ENCODE measurements at places on chromosomes 5 and 9.

DNA sequence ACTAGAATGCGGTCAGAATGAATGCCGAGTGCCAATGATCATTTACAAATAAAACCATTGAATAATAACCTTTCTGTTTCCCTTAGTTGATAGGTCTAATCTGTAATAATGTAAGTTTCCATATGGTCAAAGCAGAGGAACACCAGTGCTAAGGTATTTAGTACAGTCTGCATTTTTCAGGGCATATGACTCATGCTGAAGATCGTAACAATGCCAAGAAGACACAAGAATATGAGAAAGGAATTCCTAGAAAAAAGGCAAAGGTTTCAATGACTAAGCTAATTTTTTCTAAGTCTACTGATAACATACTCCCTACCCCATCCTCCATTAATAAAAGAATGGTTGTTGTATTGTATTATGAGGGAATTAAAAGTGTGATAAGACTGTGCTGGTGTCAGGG lies 2.8 kb downstream of the OR1L8 start:
- no peak for DNase-seq

DNA sequence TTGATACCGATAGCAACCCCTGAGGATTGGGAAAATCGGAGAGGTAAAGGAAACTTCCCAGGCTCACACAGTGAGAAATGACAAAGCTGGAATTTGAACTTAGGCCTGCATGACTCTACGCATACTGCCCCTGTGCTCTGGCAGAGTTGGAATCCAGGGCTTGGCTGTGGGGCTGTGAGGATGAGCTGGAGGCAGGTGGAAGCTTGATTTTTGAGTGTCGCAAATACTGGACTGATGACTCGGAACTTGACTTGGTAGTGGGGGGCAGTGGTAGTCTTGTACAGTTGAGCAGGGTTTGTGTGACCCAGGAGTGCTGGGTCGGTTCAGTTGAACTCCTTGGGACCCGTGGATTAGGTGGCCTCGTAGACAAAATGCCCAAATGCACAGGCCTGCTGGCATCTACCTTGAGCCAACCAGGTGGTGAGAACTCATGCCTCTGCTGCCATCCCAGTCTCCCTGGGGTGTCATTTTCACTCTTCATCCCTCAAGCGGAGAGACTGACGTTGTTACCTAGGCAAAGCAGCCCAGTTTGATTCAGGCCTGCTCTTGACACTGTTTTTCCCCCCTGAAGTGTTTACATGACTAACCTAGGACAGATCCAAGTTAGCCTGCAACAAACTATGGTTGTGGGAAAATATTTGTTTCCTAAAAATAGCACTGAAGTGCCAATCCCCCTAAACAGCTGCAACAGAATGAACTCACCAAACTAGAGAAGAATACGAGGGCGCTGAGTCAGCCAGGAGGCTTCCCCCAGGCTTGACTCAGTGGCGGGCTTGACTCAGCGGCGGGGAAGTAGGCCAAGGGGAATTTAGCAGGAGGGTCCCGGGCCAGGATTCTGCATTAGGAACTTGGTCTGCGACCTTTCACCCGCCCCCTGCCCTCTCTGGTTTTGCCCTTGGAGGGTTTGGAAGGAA lies 45.7 kb upstream of the ORM1 start:
- DNase-seq = no peak

DNA sequence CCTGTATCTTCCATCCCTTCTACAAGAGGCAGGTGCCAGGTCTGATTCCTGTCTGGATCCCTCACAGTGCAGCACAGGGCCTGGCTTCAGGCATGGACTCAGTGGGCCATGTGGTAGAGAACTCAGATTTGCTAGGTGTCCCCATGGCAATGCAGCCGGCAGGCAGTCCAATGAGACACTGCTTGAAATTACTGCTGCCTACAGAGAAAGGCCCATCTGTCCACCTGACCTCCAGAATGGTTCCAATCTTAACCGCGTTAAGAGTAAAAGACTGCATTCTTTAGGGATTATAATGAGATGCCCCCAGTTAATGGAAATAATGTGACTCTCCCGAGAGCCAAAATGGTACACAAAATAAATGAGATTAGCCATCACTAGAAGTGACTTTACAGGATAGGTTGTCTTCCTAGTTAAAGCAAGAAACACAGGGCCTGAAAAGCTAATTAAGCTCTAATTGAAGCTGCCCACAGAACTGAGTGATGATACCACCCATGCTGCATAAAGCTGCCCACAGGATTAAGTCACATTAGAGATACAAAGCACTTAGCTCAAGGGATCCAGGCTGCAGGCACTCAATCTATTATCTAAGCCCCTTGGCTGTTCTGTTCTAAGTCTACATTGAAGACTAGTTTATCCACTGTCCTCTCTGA lies 11.4 kb downstream of the FAM193B start:
- DNase-seq = no peak

DNA sequence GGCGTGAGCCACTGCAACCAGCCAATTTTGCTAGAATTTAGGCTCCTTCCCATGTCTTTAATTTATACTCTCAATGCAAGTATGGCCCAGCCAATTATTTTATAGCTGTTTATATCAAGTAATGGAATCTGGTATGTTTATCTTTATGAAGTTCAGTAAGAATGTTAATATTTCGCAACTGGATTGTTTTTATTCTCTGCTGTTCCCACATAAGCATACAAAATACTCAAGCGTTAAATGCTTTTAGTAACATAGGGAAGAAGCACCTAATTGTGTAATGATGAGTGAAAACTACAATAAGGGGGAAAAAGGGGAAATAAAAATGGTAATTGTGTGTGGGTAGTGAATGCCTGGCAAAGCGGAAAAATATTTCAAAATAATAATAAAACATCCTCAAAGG lies 21.3 kb downstream of the PWWP2A start:
- DNase-seq = no peak

DNA sequence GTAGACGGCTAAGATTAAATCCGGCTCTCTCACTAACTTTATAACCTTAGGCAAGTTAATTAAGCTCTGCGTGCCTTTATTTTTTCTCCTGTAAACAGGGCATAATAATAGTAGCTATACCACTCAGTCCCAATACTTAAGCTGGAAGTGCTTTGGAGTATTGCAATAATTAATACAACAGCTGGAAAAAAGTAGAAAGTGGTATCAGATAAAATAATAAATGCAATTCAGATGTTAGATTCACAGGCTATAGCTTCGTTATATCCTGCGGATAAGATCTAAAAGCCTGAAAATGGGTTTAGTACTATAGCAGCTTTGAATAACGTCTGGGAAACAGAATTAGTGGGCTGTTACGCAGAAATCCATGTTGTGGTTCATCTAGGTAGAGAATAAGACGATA lies 51.8 kb downstream of the MEGF9 start:
- no peak for DNase-seq

DNA sequence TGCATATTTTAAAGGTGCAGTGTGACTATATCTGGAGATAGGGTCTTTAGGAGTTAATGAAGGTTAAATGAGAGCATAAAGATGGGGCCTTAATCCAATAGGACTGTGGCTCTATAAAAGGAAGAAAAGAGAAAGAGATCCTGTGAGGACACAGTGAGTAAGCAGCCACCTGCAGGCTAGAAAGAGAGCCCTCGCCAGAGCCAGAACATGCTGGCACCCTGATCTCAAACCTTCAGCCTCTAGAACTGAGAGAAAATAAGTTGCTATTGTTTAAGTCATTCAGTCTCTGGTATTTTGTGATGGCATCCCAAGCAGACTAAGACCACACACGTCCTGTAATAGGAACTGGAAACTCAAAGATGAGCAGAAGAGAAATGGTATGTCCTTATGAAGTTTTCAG lies 41.0 kb downstream of the RNF180 start:
- DNase-seq = no peak

DNA sequence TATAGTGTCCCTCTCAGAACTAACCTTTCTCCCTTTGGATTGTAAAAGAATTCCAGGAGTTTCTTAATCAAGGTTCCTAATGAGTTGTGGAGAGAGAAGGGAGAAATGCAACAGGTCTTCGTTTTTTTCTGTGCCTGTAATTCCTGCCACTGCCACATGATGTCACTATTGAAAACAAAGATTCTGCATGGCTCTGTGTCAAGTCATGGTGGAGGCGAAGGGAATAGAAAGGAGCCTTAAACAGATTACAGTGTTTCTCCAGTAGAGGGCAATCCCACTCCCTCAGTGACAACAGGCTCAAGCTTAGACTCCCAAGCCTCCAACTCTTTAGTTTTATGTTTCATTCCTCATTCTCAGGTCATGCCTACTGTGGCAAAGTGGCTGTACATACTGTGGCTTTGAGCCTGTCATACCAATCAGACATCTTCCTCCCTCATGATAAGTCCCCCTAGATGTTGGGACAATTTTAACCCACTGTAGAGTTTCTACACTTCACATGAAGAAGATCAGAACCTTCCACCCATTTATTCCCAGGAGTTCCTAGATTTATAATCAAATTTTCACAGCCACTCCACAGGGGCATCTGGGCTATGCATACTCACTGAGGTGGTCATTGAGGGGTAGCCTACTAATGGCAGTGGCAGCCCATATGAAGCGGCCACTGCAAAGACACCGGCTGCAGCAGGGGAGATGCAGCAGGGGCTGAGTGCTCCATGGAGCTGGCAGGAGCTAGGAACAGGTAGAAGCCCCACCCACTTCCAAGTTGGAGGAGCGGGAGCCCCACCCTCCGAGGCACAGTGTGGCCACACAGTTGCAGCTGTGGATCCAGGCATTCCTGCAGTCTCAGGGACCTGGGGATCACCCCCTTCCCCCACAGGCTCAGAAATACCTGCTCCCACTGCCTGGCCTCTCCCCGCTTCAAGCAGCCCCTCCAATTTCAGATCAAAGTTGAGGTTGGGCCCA lies 97.4 kb upstream of the TRIM32 start:
- DNase-seq = no peak

- DNase-seq = no peak
Observed at GRCh38 chr5:103648086-103648485, 85.5 kb upstream of the NUDT12 start.

DNA sequence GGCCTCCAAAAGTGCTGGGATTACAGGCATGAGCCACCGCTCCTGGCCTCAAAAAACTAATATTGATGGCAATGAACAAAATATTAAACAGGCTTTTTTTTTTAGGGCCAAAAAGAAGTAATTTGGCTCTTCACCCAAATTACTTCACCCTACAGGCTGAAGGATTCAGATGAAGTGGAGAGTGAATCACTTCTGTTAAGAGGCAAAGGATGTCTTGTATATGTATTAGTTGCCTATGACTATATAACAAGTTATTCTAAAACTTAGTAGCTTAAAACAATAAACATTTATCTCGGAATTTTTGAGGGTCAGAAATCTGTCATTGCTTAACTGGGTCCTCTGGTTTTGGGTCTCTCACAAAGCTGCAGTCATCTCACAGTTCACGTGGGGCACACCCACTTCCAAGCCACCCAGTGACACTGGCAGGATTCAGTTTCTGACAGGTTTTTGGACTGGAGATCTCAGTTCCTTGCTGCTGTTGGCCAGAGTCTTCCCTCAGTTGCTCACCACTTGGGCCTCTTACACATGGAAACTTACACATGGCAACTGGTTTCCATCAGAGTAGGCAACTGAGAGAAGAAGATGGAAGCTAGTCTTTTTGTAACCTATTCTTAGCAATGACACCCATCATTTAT lies 66.7 kb downstream of the IQGAP2 start:
- no peak for DNase-seq

DNA sequence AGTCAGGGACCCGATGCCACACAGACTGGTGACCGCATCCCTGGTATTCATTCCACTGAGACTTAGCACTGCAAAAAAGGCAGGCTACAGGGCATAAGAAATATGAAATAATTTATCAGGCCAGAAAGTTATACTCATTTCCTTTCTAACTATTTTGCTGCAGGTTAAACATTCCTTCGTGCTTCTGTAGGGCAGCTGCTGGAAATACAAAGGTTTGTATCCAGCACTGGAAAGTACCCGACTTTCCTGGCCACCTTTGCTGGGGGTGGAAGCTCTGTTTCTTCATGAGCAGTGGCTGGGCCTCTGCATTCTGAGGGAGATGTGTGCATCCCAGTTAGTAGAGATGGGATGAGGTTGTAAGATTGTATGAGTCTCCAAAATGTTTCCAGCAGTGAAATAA lies 478.6 kb upstream of the WWC1 start:
- DNase-seq = no peak

DNA sequence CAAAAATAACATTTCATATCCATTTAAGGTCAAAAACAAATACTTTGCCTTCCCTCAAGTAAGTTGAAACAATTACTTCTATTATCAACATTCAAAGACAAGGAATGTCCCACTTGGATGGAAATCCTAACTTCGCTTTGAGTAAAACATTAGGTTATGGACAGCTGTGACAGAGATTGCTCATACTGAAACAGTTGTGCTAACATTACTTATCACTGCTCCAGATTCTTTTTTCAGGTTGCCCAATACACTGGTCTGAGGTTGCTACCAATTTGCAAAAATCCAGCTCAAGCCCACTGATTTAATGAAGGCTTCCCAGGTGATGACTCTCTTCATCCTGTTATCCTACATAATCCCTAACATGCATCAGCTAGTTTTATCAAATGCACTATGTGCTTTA lies 98.3 kb downstream of the UBAP2 start:
- no peak for DNase-seq

- no peak for DNase-seq
Observed at GRCh38 chr9:36935332-36935731, 98.7 kb downstream of the PAX5 start.

DNA sequence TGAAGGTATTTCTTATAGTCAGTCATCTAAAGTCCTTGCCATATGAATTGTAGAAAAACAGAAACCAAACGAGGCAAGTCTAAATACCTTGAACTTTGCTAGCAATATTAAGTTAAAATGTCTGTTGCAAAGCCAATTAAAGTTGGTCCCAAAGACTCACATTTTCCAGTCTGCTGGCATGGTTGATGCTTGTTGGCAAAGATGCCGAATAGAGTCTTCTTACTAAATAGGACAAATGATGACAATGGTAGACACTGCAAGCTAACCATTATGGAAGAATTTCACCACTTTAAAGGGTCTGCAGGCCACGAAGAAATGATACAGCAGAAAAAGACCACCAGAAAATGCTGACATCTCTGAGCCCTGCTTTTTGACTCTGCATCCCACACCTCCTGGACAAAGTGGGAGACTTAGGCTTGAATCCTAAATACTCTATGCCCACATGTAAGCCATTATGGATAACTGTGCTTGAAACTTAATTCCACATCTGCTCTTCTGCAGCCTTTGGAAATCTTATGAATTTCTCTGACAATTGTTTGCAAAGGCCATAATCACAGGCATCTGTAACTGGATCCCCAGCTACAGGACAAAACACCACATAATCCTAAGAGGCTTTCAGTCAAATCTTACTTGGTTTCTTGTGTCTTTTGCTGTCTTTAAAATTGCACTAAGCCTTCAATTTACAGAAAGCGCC lies 61.3 kb downstream of the LHFPL2 start:
- DNase-seq = no peak

GRCh38 chr5:173833196-173833985 lies 54.8 kb upstream of the CPEB4 start:
- no peak for DNase-seq
